ENCODE measurements at places on chromosomes 16 and 17. TPM values are rescaled to one million over a fixed set of nuclear protein-coding genes. Genes with fewer than 3 reads are reported as not detected.

AARS1 gene
- total RNA-seq = 308 TPM

GRCh38 chr17:18186627-18186982, 3.0 kb downstream of the ALKBH5 start:
- DNase-seq = no peak
- H3K4me3 ChIP-seq = peak overlapping the region; percentile 98
- peaks cover 24% of the 10 kb centered on the region for H3K36me3 ChIP-seq
- H3K27me3 ChIP-seq = no peaks in the 10 kb centered on the region
- H3K4me1 ChIP-seq = peaks cover 79% of the 10 kb centered on the region
- peak overlapping the region; percentile 86 for H3K27ac ChIP-seq

KRT12 gene
- not detected for total RNA-seq

GRCh38 chr16:3553138-3553923, 23.9 kb downstream of the NLRC3 start:
- DNase-seq = no peak
- H3K27ac ChIP-seq = no peak overlapping the region
- H3K36me3 ChIP-seq = peaks cover 37% of the 10 kb centered on the region
- H3K4me1 ChIP-seq = no peaks in the 10 kb centered on the region
- H3K27me3 ChIP-seq = no peaks in the 10 kb centered on the region

DNA sequence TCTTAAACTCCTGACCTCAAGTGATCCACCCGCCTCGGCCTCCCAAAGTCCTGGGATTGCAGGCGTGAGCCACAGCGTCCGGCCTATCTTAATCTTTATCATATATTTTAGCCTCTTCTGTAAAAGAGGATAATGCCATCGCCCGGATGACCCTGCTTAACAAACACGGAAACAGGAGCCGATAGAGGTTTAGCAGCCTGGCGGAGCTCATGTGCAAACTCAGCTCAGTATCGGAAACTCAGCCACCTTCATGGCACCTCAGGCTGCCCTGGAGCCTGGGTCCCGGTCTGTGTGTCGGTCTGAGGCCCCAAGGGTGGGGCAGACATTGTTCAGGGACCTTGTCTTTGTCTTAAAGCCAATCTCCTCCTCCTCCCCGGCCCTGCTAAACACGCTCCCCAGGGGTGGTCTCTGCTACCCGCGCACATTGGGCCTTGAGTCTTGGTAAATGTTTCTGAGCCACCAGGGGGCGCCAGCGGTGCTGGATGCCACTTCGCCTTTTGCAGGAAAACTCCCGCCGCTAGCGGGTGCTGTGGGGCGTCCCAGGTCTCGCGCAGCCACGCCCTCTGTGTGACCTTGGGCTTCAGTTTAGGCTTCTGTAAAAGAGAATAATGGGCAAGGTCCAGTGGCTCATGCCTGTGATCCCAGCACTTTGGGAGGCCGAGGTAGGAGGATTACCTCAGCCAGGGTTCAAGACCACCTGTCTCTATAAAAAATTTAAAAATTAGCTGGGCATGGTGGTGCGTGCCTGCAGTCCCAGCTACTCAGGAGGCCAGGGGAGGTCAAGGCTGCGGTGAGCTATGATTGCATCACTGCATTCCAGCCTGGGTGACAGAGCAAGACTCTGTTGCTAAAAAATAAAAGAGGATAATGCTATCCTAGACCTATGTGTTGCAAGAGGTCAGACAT, 2.7 kb downstream of the CETP start:
- peak; percentile 96 for DNase-seq
- no peak overlapping the region for H3K4me3 ChIP-seq
- peaks cover 19% of the 10 kb centered on the region for H3K4me1 ChIP-seq

DNA sequence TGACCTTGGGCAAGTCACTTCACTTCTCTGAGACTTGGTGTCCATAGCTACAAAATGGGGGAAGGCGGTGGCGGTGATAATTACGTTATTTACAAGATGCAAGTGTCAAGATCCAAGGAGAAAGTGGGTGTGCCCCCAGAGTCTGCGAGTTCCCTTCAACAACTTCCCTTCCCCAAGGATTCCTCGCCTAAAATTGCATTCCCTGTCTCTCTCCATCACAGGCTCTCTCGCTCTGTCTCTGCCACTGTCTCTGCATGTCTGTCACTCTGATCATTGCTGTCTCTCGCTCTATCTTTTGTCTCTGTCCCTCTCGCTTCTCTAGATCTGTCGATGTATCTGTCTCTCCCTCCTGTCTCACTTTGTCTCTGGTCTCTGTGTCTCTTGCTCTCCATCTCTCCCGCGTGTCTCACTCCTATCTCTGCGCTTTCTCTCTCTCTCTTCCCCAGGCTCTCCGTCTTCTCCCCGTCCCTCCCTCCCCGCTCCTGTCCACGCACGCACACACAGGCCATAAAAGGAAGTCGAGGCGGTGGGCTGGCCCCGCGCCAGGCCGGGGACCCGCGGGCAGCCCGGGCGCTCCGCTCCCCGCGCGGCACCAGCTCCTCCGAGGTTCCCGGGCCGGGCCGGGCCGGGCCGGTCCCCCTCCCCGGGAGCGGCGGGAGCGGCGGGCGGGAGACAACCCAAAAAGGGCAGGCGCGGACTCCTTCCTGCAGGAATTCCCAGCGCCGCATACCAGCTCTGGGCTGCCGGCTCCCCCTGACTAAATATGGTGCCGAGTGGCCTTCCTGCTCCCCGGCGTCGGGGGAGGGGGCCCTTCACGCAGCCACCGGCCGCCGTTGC, 1.1 kb upstream of the MYH11 start:
- H3K4me3 ChIP-seq = peak overlapping the region; percentile 66
- peaks cover 46% of the 10 kb centered on the region for H3K27me3 ChIP-seq
- no peak for DNase-seq
- H3K27ac ChIP-seq = no peak overlapping the region
- no peaks in the 10 kb centered on the region for H3K36me3 ChIP-seq

RTN4RL1 gene
- total RNA-seq = 0.14 TPM

DNA sequence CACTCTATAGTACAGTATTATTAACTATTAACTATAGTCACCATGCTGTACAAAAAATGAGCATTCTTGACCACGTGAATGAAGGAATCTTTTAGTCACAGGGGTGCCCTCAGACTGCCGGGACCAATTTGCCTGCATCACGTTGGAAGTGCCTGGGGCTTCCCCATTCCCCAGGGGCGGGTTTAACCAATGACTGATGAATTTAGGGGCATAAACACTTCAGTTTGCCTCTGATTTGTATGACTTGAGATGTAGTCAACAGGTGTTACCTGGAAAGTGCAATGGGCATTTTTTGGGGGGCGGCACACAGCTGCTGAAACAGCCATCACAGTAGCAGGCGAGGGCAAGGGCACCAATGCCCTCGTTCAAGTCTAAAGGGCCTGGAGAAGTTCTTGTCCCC, 8.7 kb upstream of the PYY start:
- peaks cover 21% of the 10 kb centered on the region for H3K27me3 ChIP-seq
- H3K27ac ChIP-seq = no peak overlapping the region
- no peak for DNase-seq
- no peak overlapping the region for H3K4me3 ChIP-seq
- H3K4me1 ChIP-seq = no peaks in the 10 kb centered on the region

DNA sequence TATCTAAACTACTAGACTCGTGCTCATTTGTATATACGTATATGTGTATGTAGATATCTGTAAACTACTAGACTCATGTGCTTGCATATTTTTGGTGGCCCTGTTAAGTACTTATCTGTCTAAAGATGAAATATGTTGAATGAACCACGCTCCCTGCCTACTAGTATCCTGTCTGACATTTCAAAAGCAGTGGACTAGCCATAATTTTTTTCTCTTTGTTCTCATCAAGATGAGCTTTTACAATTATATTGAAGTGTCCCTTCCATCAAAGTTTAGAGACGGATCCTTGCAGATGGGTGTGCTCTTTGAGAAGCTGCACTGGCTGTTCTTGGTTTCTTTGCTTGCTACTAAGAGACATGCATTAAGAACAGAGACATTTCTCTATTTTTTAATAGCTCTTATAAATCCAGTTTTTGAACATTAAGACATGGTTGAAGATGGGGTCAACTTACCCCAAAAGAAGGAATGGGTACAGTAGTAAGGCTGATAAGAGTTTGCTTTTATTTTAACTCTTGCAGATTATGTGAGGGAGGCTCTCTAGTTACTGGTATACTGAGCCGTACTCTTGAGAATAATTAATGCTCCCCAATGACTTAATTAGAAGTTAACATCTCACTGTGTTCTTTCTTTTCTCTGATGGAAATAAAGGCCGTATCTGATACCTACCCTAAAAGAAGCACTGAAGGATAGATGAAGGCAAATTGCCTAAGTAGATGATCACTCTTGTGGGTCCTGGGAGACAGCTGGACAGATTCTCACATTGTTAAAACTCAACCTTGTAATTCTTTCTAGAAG, 3.4 kb downstream of the CNTNAP4 start:
- no peak overlapping the region for H3K27ac ChIP-seq
- H3K4me3 ChIP-seq = no peak overlapping the region
- peaks cover 12% of the 10 kb centered on the region for H3K27me3 ChIP-seq
- H3K4me1 ChIP-seq = no peaks in the 10 kb centered on the region
- DNase-seq = no peak

DNA sequence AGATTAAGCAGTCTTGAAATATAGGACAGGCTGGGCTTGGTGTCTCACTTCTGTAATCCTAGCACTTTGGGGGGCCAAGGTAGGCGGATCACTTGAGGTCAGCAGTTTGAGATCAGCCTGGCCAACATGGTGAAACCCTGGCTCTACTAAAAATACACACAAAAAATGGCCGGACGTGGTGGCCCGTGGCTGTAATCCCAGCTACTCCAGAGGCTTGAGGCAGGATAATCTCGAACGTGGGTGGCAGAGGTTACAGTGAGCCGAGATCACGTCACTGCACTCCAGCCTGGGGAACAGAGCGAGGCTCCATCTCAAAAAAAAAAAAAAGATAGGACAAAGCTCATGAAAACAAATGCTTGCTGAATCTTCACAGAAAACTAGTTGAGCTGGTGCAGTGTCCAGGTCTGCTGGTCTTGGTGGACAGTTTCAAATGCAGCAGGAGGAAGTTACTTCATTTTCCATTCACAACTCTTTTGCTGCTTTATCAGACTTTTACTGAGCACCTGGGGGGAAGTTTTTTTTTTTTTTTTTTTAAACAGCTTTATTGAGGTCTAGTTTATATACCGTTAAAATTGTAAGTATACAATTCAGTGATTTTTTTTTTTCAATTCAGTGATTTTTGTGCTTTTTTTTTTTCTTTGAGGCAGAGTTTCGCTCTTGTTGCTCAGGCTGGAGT, 45.2 kb downstream of the SNX29 start:
- no peaks in the 10 kb centered on the region for H3K27me3 ChIP-seq
- H3K4me3 ChIP-seq = no peak overlapping the region
- H3K36me3 ChIP-seq = no peaks in the 10 kb centered on the region

DNA sequence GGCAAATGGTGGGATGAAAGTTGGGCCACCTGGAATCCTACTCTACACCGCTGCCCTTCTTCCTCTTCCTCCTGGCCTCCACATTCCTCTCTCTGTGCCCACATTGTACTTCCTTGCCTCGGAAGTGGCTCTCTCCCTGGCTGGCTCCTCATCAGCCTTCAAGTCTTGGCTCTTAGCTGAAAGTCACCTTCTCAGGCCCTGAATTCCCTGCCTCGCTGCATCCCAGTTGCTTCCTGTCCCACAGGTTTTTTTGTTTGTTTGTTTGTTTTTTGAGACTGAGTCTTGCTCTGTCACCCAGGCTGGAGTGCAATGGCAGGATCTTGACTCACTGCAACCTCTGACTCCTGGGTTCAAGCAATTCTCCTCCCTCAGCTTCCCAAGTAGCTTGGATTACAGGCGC, 2.6 kb upstream of the PAM16 start:
- peaks cover 10% of the 10 kb centered on the region for H3K4me1 ChIP-seq
- no peak overlapping the region for H3K4me3 ChIP-seq
- H3K36me3 ChIP-seq = peaks cover 2% of the 10 kb centered on the region
- DNase-seq = no peak
- peak overlapping the region; percentile 15 for H3K27ac ChIP-seq
- no peaks in the 10 kb centered on the region for H3K27me3 ChIP-seq

DNA sequence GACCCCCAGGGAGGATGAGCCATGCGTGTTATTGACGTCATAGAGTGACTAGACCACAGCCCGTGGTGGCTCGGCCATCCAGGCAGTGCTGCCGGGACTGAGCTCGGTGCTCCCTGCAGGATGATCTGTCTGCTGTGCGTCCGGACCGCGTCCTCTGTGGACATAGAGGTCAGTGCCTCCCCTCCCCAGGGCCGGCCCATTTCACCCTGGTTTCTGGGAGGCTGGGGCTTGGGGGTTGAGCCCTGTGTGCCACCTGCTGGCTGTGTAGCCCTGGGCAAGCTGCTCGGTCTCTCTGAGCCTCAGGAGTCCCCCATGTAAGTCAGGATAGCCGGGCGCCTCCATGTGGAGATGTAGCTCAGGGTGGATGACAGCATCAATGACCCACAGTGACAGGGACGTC, 8.3 kb downstream of the TSC2 start:
- H3K27me3 ChIP-seq = no peaks in the 10 kb centered on the region
- no peaks in the 10 kb centered on the region for H3K4me1 ChIP-seq
- no peak overlapping the region for H3K27ac ChIP-seq
- no peak overlapping the region for H3K4me3 ChIP-seq
- H3K36me3 ChIP-seq = no peaks in the 10 kb centered on the region

CA7 gene
- total RNA-seq = not detected

COL1A1 gene
- total RNA-seq = 10.3 TPM

GRCh38 chr16:4016658-4017057, 99.6 kb downstream of the ADCY9 start:
- H3K27me3 ChIP-seq = no peaks in the 10 kb centered on the region
- no peaks in the 10 kb centered on the region for H3K36me3 ChIP-seq
- peak overlapping the region; percentile 48 for H3K27ac ChIP-seq
- H3K4me3 ChIP-seq = no peak overlapping the region

MAP1LC3B gene
- total RNA-seq = 146 TPM

GRCh38 chr16:27305839-27306442, 7.8 kb upstream of the IL4R start:
- H3K4me1 ChIP-seq = peaks cover 22% of the 10 kb centered on the region
- H3K27ac ChIP-seq = no peak overlapping the region
- peaks cover 9% of the 10 kb centered on the region for H3K36me3 ChIP-seq

GRCh38 chr16:83231729-83232128, 576.0 kb upstream of the HSBP1 start:
- H3K27me3 ChIP-seq = no peaks in the 10 kb centered on the region
- no peak overlapping the region for H3K4me3 ChIP-seq
- no peak for DNase-seq
- no peaks in the 10 kb centered on the region for H3K36me3 ChIP-seq

DNA sequence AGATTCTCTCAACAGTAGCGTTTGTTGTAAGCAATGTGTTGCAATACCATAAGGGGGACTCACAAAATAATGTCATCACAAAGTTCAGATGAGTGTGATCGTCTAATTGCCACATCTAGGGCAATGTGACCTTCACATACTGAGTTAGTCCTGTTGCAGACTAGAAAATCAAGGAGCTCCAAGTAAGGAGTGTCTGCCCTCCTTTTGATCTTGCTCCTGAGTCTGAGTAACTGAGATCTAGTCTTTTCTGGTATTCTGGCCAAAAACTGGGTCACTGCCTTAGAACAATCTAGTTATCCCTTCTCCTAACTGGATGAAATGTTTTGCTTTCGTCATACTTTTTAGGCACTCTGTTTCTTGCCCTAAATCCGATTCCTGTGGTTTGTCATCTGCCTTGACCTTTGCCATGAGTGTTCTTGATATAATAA, 712.1 kb downstream of the CDH11 start:
- H3K4me3 ChIP-seq = no peak overlapping the region
- DNase-seq = no peak
- no peaks in the 10 kb centered on the region for H3K27me3 ChIP-seq
- H3K4me1 ChIP-seq = no peaks in the 10 kb centered on the region
- no peak overlapping the region for H3K27ac ChIP-seq
